ENCODE measurements at places on chromosomes 3 and 15.

GRCh38 chr15:26630857-26631256 is 142.0 kb downstream of the GABRB3 start:
- no peak for DNase-seq

GRCh38 chr3:10533737-10534023 is 28.3 kb upstream of the ATP2B2 start:
- no peak for DNase-seq

DNA sequence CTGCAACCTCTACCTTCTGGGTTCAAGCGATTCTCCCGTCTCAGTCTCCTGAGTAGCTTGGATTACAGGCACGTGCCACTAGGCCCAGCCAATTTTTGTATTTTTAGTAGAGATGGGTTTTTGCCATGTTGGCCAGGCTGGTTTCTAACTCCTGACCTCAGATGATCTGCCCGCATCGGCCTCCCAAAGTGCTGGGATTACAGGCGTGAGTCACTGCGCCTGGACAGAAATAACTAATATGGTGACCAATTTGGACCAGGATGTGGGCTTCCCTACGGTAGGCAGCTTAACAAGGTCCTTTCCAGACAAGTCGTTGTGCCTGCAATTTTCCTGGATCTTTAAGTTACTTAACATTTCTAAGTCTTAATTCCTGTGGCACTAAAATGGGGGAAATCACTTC is 14.8 kb downstream of the WDR53 start:
- no peak for DNase-seq

DNA sequence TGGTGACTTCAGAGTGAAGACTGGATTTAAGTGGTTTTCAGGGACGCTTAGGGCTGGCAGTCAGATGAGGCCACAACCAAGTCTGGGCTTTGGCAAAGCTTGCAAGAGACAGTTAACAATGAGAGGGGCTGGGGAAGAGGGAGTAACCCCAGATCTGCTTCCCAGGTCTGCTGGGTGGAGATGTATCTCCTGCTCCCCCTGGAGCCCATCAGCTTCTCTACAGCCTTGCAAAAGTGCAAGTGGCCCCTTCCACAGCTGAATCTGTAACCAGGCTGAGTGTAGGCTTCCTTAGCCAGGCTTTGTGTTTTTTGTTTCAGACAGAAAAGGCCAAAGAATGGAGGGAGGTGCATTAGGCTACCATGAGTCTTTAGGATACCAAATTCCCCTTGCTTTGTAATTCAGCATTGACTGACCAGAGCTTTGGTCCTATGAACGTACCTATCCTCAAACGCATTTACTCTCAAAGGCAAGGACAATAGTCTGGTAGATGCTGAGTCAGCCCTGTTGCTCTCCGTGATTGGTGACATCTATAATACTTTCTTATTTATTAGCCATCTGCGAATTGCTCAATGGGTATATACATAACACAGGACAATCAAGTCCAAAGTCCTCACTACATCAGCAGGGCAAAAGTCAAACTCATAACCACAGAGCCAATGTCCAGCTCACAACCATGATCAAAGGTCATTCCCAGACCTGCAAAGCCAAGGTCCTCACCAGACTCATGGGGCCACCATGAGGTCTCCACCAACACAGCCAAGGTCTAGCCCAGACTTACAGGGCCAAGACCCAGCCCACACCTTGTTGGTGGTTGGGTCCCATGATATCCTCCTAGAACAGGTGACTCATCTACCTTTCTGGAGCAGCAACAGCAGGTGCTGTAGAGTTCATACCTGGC is 17.1 kb downstream of the CCDC13 start:
- DNase-seq: no peak

GRCh38 chr15:47506329-47507100 is 210.8 kb upstream of the SEMA6D start:
- no peak for DNase-seq
